Renal cortical epithelial cell (primary cell): ENCODE measurements at places on chromosomes 2 and 18. TPM values are rescaled to one million over a fixed set of nuclear protein-coding genes. Genes with fewer than 3 reads are reported as not detected.

The PNPT1 gene
- 26.5 and 33.3 TPM in 2 replicates for total RNA-seq

The ALKAL2 gene
- 3.9 and 12.9 TPM in 2 replicates for total RNA-seq

The FKBP7 gene
- total RNA-seq, result 3.1 and 21.9 TPM in 2 replicates

The POTEE gene
- not detected in 2 replicates for total RNA-seq

DNA sequence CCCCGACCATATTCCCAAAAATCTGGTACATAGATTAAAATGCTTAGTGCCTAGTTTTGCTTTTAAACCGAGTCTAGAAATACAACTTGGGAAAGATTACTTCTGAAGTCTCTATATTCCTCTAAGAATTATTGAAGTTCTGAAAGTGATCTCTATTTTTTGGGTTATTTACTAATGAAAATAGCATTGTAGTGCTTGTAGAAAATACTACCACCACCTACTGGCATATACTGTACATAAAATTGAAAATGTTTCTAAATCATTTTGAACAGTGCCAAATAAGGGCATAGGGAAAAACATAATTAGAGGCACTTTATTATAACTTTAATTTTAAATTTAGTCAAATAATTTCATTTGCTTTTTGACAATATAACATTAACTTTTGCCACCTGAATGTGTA lies 1399.6 kb upstream of the ZEB2 start:
- no peak for DNase-seq
